ENCODE measurements at places on chromosomes 2 and 18.

DNA sequence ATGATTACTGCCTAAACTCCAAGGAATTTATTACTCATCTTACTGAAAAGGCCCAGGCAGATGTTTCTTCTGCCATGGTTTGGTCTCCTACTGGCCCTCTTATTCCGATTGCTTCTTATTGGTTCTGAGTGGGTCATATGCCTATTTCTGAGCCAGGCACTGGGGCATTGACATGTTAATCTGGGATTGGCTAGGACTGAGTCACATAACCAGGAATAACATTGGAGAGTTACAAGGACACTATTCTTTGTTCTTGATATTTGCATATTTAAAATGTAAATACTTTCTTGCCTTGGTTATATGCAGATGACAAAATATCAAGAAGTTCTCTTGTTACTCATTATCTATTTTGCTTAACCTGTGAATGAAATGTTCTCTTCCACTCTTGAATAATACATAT lies 534.4 kb upstream of the SLC39A10 start:
- DNase-seq, result no peak

GRCh38 chr18:62339106-62339988 lies 14.2 kb downstream of the TNFRSF11A start:
- no peak for DNase-seq

DNA sequence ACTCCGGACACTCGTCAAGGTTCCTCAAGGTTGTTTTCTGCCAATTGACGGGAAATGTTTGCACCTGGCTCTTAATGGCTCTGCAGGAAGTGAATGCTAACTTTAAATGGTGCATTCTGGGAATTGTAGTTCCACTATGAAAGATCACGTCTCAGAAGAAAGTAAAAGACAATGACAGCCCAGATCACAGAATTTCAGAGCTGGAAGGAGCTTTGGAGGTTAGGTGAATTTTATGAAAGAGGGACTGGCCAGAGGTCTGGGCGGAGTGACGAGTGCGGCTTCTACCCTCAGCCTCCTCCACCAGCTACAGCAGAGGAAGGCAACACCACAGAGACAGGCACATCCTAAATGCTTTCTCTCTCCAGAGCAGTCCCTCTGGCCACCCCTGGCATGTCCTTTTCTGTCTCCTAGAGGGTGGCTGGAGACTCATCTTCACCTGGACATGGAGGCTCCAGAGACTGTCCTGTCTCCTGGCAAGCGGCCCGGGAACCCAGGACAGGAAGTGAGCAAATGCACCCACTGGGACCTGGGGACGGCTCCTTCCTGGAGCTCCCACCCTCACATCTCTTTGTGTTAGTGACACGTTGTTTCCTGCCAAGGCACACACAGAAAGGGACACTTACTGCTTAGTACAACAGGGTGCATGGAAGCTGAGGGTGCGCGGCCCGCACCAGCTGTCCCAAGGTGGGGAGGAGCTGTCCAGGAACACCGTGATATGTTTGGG lies 19.4 kb downstream of the THAP4 start:
- DNase-seq, result no peak

DNA sequence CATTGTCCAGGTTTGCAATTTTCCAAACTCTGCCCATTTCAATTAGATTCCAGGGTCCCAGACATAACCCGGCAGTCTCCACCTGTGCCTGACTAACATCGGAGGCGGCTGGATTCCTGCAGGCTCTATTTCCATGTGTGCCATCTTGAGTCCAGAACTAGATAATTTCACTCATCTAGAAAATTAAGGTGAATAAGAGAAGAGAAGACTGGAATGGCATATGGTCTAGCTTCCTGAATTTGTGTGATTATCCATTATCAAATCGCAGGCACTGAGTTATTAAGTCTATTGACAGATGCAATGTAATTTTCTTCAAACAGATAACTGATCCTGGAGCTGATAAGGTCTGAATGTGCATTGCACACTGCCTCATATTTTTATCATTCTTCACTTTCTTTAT lies 305.2 kb downstream of the ETAA1 start:
- no peak for DNase-seq

- DNase-seq, result no peak
These were observed 120.3 kb downstream of the PLA2R1 start for GRCh38 chr2:159942146-159942545.

- no peak for DNase-seq
These were observed 90.8 kb downstream of the WDSUB1 start for GRCh38 chr2:159195697-159196096.

GRCh38 chr2:61967262-61967661 lies 61.8 kb downstream of the COMMD1 start:
- no peak for DNase-seq

GRCh38 chr2:141692829-141693228 lies 438.0 kb downstream of the LRP1B start:
- no peak for DNase-seq

DNA sequence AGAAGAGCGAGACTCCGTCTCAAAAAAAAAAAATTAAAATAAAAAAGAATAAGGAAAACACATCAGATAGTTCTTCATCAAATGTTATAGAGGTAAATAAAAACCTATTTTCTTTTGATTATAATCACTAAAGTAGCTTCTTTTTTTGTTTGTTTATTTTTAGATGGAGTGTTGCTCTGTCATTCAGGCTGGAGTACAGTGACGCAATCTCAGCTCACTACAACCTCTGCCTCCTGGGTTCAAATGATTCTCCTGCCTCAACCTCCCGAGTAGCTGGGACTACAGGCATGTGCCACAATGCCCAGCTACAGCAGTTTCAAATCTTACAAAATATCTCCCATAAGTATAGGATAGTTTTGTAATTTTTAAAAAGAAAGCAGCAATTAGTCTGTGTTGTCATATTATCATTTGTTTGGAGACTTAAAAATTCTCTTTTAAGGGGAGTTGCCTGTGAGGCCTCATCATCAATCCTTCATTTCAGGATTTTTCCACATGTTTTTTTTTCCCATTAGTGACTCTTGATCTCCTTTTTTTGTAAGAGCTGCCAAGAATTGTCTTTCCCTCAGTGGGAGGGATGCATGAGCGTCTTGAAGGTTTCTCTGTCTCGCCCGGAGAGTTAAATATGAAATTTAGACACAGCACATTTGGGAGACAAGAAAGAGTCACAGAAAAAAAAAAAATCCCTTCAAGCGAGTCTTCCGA lies 275.9 kb downstream of the CDCA7 start:
- DNase-seq, result no peak

- no peak for DNase-seq
These were observed 712.5 kb downstream of the TDRD15 start for GRCh38 chr2:21836261-21836660.

DNA sequence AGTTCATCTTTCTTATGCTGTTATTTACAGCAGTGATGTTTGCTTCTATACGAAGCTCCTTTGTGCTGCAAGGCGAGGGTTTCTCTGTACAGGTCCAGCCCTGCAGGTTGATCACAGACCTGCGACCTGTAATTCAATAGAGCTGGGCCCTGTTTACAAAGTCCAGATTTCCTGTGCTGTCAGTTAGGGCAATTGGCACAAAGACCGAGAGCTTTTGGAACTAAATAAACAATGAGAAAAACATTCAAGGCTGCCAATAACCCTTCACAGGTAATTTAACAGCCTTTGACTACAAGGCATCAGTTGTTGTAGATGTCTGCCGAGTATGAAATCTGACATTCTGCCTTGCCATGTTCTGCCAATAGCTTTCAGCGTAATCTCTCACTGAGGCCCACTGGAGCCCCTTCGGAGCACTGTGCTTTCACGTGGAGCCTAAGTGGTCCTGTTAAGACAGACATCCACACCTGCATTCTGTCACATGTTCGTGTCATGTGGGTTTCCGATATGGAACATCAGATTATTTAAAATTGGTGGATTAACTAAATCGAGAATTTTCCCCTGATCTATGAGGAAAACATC lies 232.5 kb downstream of the PTGR3 start:
- no peak for DNase-seq

GRCh38 chr18:38756436-38756835 lies 1190.8 kb upstream of the CELF4 start:
- no peak for DNase-seq

DNA sequence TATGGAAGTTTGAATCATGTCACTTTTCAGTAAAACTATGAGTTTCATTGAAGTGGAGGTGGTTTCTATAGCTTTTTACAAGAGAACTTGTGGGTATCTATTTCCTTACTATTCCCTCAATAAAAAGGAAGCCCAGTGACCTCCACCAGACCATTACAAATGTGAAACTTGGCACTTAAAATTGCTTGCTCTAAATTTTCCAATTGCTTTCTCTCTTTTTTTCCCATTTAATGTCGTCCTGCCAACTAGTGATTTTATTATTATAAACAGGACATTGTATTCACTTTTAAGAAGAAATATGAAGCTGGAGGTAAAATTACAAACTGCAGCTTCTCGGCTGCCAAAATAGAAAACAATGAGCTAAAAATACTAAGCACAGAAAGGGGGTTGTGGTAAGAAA lies 208.2 kb upstream of the ALPP start:
- DNase-seq, result no peak

GRCh38 chr2:45220227-45220626 lies 211.0 kb upstream of the SIX2 start:
- no peak for DNase-seq

GRCh38 chr2:191631754-191632153 lies 46.2 kb upstream of the NABP1 start:
- DNase-seq, result no peak

DNA sequence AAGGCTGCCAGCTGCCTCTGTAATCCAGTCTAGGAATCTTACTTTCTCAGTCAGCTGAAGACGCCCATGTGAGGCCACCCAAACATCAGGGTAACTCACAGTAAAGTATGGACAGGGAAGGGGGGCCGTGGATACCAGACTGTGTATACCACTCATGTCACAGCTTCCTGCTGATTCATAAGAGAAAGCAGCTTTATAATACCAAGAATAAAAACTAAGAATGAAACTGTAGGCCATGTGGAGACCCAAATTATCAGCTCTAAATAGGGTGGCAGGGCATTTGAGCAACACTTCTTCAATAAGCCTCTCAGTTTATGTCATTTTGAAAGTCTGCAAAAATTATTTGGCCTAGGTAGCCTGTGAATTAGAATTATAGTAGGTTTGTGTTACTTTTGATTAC lies 115.0 kb upstream of the CDCA7 start:
- DNase-seq, result no peak

- no peak for DNase-seq
These were observed 141.8 kb upstream of the SLC35G4 start for GRCh38 chr18:11467611-11468010.
